ENCODE measurements at places on chromosomes 2 and 18.

- no peak for DNase-seq
Measured at GRCh38 chr18:40019797-40020392, 1935.1 kb upstream of the PIK3C3 start.

DNA sequence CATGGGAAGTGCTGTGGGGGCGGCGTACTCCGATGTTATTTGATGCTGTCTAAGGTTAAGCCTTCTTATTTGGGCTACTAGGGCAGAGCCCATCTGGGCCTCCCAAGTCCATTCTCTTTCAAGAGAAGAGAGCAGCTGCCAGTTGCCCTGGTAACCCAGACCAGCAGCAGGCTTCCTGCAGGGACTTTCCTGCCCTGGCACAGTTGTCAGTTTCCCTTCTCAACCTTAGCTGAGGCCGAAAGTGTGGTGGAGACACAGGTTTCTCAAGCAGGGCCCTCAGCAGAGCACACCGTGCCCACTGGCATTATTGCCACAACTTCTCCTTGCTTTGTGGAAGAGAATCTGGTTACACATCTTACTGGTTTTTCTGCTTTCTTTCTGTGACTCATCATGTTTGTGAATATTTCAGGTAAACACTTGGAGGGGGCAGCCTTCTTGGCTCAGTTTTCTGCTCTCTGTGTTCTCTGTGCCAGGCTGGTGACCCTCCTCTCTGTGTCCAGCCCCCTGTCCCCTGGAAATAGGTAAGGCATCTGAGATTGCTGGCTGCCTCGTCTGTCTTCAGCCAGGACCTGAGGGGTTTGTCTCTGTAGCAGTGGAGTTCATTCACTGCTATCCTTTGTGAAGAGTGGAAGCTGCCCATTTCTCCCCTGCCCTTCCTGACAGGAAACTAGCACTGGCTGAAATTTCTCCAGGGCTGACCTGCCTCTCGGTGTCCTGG is 111.0 kb downstream of the B3GNT2 start:
- DNase-seq: peak; percentile 31

DNA sequence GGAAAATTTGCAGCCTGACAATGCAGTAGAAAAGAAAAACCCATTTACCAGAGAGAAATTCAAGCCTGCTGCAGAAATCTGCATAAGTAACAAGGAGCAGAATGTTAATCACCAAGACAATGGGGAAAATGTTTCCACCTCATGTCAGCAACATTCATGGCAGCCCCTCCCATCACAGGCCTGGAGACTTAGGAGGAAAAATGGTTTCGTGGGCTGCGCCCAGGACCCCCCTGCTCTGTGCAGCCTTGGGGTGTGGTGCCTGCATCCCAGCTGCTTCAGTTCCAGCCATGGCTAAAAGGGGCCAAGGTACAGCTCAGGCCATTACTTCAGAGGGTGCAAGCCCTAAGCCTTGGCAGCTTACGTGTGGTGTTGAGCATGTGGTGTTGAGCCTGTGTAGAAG is 53.4 kb downstream of the RPE start:
- DNase-seq: no peak

GRCh38 chr2:12501469-12502158 is 215.1 kb upstream of the TRIB2 start:
- DNase-seq: no peak

GRCh38 chr18:75391279-75392225 is 36.0 kb downstream of the SMIM21 start:
- DNase-seq: peak; percentile 38

Measured in NCI-H774 (cell line).